ENCODE measurements at places on chromosomes 7 and 10.

DNA sequence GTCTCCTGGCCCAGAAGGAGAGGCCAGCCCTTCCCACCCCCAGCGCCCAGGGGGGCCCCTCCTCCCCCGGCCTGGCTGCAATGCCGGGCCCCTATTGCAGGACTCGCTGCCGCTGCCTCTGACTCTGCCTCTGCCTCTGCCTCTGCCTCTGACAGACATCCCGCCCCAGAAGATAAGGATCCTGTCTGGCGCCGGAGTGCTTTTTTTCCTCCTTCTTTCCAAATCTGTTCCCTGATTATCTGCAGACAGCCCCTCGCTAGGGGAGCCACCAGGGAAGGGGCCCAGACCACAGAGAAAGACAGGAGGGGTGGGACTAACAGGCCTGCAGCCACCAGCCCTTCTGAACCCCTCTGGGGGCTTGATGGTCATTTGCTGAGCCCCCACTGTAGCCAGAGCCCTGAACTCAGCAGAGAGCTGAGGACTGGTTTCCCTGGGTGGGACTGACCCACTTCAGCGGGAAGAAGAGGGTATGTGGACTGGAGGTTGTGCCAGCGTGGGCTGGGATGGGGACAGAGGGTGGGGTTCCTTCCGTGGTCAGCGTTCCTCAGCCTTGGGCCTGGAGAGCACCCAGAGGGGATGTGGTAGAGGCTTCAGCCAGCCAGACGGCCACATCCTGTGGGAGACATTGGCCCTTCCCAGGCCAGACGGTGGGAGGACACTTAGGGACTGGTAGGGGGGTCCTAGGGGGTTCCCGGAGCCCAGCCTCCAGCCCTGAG is 22.8 kb downstream of the UNC5B start:
- no peak for DNase-seq

GRCh38 chr7:7919449-7919945 is 49.1 kb upstream of the GLCCI1 start:
- DNase-seq, result no peak

DNA sequence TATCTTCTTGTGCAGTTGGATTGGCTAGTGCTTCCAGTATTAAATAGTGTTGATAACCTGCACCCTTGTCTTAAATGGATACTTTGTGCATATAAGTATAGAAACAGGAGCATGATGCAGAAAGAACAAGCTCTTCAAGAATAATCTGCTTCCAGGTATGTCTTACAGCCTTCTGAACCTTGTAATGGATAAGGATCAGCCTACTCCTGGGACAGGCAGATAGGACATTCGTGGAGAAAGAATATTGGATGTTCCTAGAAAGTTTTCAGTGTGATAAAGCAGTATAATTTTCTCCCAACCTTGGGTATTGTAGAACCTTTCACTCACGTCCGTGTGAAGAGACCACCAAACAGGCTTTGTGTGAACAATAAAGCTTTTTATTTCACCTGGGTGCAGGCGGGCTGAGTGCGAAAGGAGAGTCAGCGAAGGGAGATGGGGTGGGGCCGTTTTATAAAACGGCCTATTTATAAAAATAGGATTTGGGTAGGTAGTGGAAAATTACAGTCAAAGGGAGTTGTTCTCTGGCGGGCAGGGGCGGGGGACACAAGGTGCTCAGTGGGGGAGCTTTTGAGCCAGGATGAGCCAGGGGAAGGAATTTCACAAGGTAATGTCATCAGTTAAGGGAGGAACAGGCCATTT is 27.2 kb downstream of the C1GALT1 start:
- no peak for DNase-seq

- DNase-seq, result no peak
Measured at GRCh38 chr7:136131304-136131630, 154.1 kb upstream of the MTPN start.

DNA sequence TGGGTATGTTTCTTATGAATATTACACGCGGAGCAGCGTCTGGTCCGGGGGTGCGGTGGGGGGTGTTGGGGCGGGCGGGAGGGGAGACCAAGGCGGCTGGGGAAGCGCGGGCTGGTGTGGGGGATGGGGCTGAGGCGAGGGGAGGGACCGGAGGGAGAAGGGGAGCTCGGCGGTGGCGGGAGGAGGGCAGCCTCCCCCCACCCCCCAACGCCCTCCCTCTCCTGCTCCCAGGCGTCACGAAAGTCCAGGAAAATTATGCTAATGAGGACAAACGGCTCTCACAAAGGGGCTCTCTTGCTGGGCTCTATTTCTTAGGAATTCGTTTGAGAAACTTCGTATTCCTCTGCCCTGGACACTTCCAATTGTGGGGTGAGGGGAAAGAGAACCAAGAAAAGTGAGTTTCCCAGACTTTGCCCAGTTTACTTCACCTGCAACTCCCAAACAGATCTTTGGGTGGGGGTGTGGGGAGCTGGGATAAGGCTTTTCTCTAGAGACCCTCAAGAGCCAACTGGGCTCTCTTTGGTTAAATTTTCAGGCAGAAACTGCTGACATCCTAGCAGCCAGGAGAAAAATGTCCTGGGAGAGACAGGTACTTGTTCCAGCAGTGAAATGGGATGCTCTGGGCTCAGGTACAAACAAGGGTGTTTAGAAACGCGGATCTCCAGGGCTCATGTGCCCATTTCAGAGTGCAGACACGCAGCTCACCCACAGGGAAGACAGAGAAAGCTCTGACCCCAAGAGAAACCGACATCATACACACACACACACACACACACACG is 11.7 kb upstream of the HOXA2 start:
- DNase-seq, result peak; percentile 15

GRCh38 chr7:32537760-32538159 is 42.5 kb downstream of the AVL9 start:
- no peak for DNase-seq

DNA sequence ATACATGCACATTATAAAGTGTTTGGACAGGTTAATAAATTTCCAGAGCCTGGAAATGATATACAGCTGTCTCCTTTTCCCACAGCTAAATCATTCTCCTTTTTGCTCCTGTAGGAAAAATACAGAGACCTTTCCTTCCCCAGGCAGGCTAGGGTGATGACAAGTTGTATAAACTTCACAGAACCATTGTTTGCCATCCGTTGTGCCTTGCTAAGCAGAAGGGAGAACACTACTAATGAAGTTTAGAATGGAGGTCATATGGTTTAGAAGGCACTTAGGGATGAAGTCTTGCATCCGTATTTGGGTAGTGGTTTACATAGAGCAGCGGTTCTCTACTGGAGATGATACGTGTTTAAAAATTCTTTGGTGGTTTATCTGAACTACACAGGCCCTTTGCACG is 46.0 kb downstream of the NAMPT start:
- DNase-seq, result no peak

DNA sequence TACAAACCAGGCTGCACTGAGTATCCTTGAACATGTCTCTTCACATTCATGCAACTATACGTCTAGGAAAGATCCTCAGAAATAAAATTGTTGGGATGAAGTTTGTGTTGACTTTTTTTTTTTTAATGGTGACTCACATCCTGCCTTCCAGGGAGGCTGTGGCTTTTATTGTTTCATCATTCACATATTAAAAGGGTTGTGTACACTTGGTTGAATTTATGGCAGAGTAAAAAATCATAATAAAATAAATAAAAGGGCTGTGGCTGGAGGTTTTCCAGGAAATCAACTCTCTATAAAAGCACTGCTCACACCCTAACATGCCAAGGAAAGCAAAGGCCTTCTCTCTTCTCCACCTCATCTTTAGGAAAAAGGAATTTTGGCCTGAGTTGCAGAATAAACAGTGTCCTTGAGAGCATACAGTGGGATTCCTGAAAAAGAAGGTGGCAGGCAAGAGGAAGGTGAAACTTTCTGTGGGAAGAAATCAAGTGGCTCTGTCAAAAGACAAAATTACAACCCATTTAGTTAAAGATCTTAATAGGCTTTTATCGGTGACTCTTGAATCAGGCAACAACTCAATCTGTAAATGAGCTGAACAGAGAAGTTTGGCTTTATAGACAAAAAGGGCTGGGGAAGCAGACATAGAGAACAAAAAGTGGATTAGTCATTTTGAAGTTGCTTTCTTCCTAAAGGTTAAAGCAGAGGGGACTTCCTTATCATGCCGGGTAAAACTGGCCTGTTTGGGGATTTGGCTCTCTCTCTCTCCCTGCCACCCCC is 41.6 kb upstream of the FHIP2A start:
- DNase-seq, result no peak

DNA sequence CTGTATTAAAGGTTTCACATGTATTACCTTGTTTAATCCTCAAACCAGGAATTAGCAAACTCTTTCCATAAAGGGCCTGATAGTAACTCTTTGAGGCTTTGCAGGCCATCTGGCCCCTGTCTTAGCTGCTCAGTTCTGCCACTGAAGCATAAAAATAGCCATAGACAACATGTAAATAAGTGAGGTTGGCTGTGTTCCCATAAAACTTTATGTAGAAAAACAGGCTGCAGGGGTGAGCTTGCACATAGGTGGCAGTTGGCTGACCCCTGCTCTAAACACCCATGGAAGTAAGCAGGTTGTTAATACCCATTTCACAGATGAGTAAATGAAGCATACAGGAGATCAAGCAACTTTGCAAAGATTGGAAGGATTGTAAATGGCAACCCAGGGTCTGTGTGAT is 1279.2 kb upstream of the AUTS2 start:
- no peak for DNase-seq

GRCh38 chr10:130757821-130758489 is 553.6 kb downstream of the TCERG1L start:
- no peak for DNase-seq

DNA sequence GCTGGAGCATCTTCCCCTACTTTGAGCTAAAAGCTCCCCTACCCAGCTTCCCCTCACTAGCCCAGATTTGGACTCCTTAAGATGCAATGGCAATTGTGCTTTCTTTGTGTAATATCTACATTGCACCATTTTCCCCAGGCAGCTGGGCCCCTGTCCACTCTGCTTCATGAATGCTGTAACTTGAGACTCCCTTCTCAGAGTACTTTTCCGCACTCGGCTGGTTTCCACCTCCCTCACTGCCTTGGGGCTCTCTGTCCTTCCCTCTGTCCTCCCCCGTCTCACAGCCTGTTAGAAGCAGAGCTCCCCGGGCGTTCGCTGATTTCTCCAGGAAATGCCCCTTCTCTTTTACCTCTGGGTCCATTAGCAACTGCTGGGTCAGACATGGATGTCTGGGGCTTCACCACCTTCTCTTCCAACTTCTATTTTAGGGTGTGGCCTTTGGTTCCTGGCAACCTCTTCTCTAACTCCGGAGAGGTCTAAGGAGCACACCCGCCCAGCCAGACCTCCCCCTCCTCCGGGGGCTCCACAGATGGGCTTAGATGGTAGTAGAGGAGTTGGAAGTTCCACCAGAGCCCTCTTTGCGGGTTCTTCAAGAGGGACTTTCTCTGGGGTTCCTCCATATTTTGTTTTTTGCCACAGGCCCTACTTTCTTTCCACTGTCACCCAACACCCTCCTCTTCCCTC is 2.9 kb upstream of the TMEM72 start:
- DNase-seq, result no peak

GRCh38 chr7:17131983-17132655 is 166.3 kb upstream of the AHR start:
- DNase-seq, result no peak

GRCh38 chr7:6725003-6725402 is 18.3 kb upstream of the ZNF12 start:
- DNase-seq, result no peak

GRCh38 chr10:103859161-103860086 is 4.0 kb upstream of the SH3PXD2A start:
- peak; percentile 70 for DNase-seq

GRCh38 chr10:44801383-44802327 is 109.5 kb upstream of the TMEM72 start:
- DNase-seq, result no peak

DNA sequence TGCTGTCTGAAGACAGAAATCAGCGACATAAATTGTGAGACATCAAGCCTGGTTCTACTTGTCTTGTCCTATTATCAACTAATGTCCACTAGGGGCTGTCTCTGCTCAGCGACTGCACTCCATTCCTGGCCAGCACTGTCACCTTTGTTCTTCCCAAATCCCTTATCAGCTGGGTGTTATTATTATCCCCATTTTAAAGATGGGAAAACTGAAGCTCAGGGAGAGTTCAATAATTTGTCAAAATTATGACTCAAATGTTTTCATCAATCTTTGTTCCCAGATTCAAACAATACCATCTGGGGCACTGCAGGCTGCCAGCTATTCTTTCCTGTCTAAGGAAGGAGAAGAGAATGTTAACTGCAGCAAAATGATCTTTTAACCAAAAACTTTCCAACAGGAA is 431.6 kb upstream of the NFE2L3 start:
- DNase-seq, result no peak

- no peak for DNase-seq
Measured at GRCh38 chr10:6537770-6538169, 42.3 kb downstream of the PRKCQ start.

DNA sequence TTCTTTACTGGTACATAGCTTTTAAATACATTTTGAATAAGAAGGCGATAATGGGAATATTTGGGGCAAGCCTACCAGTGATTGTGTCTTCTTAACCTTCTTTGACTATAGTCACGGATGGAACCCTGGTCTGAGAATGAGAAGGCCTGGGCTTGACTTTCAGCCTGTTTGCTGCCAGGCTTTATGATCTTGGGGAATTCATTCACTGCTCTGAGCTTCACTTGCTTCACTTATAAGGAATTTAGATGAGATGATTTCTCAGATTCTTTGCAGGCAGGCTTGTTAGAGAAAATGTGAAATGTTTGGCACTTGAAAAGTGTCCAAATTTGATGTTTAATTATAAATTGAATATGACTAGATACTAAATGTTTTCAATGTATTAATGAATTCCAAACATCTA is 42.5 kb downstream of the NUP205 start:
- no peak for DNase-seq
